ENCODE measurements at places on chromosomes 1 and 21. TPM values are rescaled to one million over a fixed set of nuclear protein-coding genes. Genes with fewer than 3 reads are reported as not detected.

DNA sequence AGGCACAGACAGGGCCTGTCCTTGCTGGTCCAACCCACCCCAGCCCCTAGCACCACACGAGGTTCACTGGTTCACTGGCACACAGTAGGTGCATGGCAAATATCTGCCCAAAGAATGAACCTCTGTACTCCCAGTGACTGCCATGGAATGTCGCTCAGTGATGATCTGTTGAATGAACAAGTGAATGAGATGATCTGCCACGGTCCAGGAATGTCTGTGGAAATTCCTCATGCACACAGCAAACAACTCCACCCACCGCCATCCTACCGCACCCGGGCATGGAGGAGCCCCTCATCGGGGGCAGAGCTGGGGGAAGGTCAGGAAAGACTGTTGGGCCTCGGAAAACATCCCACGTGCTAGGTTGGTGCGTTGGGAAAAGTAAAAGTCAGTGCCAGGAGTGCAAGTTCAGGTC lies 1.7 kb downstream of the HSPG2 start:
- no peaks in the 10 kb centered on the region for H3K36me3 ChIP-seq
- no peak overlapping the region for H3K27ac ChIP-seq
- peak overlapping the region; percentile 65 for H3K4me3 ChIP-seq
- no peak for DNase-seq
- H3K4me1 ChIP-seq = peaks cover 16% of the 10 kb centered on the region

DNA sequence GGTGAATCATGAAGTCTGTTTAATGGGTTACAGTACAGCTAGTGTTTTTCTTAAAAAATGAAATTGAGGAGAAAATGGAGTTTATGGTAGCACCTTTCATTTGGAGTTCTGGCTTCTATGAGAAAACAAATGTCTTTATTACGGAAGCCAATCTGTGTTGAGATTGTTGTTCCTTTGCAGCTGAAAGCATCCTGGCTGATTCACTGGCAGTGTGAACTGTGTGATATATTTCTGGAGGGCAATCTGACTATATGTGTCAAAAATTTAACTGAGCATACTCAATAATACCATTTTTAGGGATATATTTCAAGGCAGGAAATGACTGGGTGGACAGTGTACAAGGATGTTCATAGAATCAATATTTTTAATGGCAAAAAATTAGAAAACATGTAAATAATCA lies 46.6 kb upstream of the LYST start:
- peaks cover 14% of the 10 kb centered on the region for H3K4me1 ChIP-seq
- no peak for DNase-seq
- no peak overlapping the region for H3K4me3 ChIP-seq
- no peaks in the 10 kb centered on the region for H3K27me3 ChIP-seq

DNA sequence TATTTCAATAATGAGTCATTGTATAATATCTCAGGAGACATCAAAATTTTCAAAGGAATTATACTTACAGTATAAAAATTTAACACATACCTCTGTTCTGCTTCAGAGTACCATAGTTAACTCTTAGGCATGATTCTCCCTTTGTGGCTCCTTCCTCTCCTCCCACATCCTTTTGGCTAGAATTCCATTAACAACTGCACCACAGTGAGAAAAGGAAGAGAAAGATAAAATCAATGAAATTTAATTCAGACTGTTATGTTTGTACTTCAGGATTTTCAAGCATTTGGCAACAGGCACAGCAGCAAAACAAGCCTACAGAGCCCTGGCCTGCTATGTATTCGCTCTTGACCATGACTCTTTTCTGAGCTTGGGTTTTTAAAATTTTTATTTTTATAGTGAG lies 57.2 kb upstream of the SGIP1 start:
- H3K36me3 ChIP-seq = no peaks in the 10 kb centered on the region
- no peak overlapping the region for H3K4me3 ChIP-seq
- peaks cover 5% of the 10 kb centered on the region for H3K27me3 ChIP-seq
- no peaks in the 10 kb centered on the region for H3K4me1 ChIP-seq

GRCh38 chr1:157595356-157595755 lies 2.5 kb downstream of the FCRL4 start:
- H3K27ac ChIP-seq = no peak overlapping the region
- DNase-seq = no peak
- H3K36me3 ChIP-seq = no peaks in the 10 kb centered on the region
- peaks cover 11% of the 10 kb centered on the region for H3K4me1 ChIP-seq
- no peak overlapping the region for H3K4me3 ChIP-seq

The CFHR2 gene
- not detected for total RNA-seq

DNA sequence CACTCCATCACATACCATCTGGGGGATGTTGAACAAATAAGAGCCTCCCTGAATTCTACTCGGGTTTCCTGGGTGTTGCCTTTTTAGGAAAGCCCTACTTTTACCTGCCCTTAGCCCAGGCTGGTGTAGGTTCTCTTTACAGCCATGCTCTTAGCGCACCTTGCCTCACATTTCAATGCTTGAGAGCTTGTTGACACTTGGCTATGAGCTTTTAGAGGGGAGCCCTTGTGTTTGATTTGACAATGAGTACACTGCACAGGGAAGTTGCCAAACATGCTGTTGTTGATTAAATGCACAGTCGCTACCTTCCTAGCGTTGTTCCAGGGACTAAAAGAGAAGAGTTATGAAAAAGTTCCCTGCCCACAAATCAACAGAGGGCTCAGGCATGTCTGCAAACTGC lies 103.8 kb downstream of the TRABD2B start:
- no peak overlapping the region for H3K27ac ChIP-seq
- no peak overlapping the region for H3K4me3 ChIP-seq
- H3K36me3 ChIP-seq = no peaks in the 10 kb centered on the region

The TIPRL gene
- total RNA-seq = 40.1 TPM

- H3K27me3 ChIP-seq = peaks cover 20% of the 10 kb centered on the region
- peaks cover 19% of the 10 kb centered on the region for H3K4me1 ChIP-seq
- no peak for DNase-seq
- peaks cover 4% of the 10 kb centered on the region for H3K36me3 ChIP-seq
- no peak within 1 kb of the TSS for H3K27ac ChIP-seq
Observed at GRCh38 chr1:43269627-43270375, at the start of gene TMEM125. TMEM125 (plus strand) TSS chr1:43269983; CDS start chr1:43272723, 2,740 bp downstream.

GRCh38 chr1:215059947-215060346 lies 22.6 kb upstream of the KCNK2 start:
- H3K4me1 ChIP-seq = no peaks in the 10 kb centered on the region
- no peaks in the 10 kb centered on the region for H3K36me3 ChIP-seq
- DNase-seq = no peak
- H3K4me3 ChIP-seq = no peak overlapping the region
- H3K27me3 ChIP-seq = peaks cover 3% of the 10 kb centered on the region
- H3K27ac ChIP-seq = no peak overlapping the region

The CLDN19 gene
- total RNA-seq = not detected

DNA sequence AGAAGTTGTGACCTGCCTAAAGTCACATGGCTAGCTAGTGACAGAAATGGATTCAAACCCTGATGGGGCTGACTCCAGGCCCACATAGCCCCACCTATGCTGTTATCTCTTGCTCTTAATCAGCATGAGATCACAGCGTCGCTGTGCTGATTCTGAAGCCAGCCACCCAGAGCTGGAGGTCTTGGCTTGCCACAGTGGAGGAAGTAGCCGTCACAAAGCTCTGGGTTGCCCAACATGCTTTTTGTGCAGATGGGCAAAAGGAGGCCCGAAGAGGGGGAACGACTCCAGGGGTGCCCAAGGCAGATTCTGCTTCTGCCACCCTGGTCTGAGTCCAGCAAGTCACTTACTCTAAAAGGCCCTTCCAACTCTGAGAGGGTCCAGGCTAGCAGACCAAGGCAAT lies 14.7 kb upstream of the MFSD2A start:
- no peaks in the 10 kb centered on the region for H3K36me3 ChIP-seq
- no peak for DNase-seq
- peaks cover 5% of the 10 kb centered on the region for H3K4me1 ChIP-seq

DNA sequence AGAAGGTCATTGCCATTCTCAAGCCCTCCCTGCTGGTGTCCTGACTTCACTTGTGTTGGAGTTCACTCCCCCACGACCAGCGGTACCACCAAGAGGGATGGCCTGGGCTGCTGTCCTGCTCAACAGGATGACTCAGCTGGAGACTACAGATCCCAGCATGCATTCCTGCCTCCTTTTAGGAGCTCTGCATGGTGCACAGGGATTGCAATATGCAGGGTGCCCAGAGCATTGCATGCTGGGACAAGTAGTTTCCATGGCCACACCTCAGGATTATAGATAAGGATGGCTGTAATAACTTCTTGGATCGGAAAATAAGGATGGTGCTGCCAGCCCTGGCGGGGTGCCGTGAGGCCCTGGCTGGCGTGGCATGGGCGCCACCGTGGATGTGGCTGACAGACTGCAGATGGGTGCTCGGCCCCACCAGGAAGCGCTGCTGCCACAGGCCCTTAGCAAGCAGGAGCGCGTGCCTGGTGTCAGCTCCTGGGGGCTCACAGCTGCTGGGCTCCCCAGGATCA lies 150.0 kb downstream of the CASZ1 start:
- no peak overlapping the region for H3K27ac ChIP-seq
- no peaks in the 10 kb centered on the region for H3K4me1 ChIP-seq
- H3K27me3 ChIP-seq = no peaks in the 10 kb centered on the region

The S1PR1 gene
- 138 TPM for total RNA-seq

DNA sequence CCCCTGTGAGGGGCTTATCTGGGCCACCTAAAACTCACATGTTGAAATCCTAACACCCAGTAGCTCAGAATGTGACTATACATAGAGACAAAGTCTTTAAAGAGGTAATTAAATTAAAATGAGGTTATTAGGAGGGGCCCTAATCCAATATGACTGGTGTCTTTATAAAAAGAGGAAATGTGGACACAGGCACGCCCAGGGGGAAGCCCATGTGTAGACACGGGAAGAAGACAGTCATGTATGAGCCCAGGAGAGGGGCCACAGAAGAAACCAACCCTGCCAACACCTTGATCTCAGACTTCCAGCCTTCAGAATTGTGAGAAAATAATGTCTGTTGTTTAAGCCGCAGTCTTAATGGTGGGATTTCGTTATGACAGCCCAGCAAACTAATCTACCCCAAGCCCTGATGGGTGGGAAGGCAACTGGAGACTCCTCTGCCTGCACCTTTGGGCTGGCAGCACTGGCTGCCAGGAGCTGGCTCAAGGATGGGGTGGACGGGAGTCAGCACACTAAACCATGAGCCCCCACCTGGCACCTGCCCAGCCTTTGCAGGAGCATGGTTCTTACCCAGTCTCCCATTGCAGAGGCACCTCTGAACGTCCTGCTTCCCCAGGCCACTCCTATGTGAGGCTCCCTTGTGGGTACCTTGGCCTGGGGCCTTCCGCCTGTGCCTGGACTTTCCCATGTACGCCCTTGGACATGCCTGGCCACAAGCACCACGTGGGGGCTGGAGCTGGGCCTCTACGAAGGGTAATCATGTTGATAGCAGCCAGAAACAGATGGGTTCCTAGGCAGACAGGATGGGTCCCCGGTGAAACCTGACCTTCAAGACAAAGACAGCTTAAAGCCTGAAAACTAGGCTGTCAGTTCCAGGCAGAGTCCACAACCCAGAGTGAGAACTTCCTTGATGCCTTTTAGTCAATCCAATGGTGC lies 57.1 kb upstream of the DMRTB1 start:
- no peak for DNase-seq
- H3K4me3 ChIP-seq = no peak overlapping the region
- H3K36me3 ChIP-seq = no peaks in the 10 kb centered on the region
- H3K4me1 ChIP-seq = no peaks in the 10 kb centered on the region

DNA sequence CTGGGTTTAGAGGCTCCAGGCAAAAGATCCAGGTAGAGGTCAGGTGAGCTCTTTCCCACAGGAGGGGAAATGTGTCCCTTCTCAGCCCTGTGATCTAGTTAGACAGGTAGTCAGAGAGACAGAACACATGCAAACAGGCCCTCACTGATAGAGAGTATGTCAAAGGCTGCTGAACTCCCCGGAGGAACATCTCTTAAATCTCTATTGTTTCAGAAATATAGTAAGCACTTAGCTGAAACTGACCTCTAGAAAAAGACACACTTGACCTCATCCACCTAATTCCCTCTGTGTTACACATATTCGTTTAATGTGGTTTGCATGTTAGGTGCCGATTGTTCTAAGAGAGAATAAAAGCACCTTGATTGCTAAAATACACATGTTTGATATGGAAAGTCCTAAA lies 23.3 kb downstream of the SUSD4 start:
- peaks cover 6% of the 10 kb centered on the region for H3K27me3 ChIP-seq
- no peaks in the 10 kb centered on the region for H3K36me3 ChIP-seq
- no peak overlapping the region for H3K27ac ChIP-seq
- no peaks in the 10 kb centered on the region for H3K4me1 ChIP-seq
- DNase-seq = no peak
- H3K4me3 ChIP-seq = no peak overlapping the region

DNA sequence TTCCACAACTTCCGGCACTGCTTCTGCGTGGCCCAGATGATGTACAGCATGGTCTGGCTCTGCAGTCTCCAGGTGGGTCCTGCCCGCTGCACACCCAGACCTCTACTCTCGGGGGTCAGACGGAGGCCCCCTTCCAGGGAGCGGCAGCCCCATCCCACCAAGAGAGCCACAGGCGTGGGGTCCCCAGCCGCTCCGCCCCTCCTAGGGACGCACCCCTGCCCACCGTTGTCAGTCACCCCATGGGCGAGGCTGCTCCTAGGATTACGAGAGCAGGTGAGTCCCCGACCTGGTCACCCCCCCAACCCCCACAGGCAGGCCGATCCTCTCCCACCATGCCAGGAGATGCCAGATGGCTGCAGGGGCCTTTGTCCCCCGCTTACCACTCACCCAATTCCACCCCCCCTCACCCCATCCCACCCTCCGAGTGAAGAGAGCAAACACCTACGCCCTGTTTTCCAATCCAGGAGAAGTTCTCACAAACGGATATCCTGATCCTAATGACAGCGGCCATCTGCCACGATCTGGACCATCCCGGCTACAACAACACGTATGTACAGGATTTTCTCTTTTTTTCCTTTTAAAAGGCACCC lies 107.0 kb downstream of the PDE9A start:
- H3K27ac ChIP-seq = no peak overlapping the region
- DNase-seq = no peak
- no peaks in the 10 kb centered on the region for H3K27me3 ChIP-seq
- H3K4me1 ChIP-seq = no peaks in the 10 kb centered on the region
- H3K36me3 ChIP-seq = no peaks in the 10 kb centered on the region

The OR2L8 gene
- not detected for total RNA-seq

- DNase-seq = no peak
- H3K4me3 ChIP-seq = peak overlapping the region; percentile 40
- peak overlapping the region; percentile 5 for H3K27ac ChIP-seq
- H3K27me3 ChIP-seq = no peaks in the 10 kb centered on the region
- peaks cover 18% of the 10 kb centered on the region for H3K36me3 ChIP-seq
Observed at GRCh38 chr1:172343240-172344160, 77.0 kb upstream of the C1orf105 start.

- H3K4me1 ChIP-seq = no peaks in the 10 kb centered on the region
- no peak for DNase-seq
- no peaks in the 10 kb centered on the region for H3K27me3 ChIP-seq
- no peak overlapping the region for H3K4me3 ChIP-seq
- H3K36me3 ChIP-seq = no peaks in the 10 kb centered on the region
Observed at GRCh38 chr1:98422816-98423215, 238.7 kb upstream of the SNX7 start.
